Inflammatory macrophage (primary cell): ENCODE measurements at places on chromosomes 3 and 15.

DNA sequence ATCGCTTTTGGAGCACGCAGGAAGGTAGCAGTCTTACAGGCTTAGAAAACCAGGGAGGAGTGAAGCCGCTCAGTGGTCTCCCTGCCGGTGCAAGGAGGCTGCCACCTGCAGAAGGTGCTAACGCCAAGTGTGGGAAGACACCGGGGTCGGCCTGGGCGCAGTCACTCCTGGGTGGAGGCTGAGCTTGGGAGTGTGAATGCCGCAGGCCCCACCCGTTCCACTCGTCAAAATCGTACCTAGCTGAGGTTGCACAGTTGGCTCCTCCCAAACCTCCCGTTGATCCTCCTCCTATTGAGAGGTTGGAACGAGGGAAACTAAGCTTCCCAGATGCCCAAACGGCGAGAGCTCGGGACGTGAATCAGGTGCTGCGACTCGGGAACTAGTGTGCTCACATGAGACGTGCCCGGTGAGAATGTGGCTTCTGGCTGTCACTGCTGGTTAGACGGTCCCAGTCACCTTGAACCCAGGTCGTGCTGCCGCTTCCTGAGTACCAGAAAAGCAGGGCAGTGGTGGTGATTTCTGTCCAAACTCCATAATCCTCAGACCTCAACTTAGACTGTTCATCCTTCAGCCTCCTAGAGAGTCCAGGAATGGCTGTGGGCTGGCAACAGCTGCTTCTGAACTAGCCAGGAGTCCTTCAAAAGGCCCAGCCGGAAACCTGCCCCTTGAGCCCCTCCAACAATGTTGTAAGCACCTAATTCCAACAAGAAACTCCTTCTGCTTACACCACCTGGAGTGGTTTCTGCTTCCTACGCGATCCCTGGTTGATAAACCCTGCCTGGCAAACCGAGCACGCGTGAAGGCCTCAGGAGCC is 156.0 kb downstream of the XXYLT1 start:
- no peak for DNase-seq

- DNase-seq, result peak; percentile 67
These were observed 229.0 kb downstream of the ITPR1 start for GRCh38 chr3:4722103-4722502.

DNA sequence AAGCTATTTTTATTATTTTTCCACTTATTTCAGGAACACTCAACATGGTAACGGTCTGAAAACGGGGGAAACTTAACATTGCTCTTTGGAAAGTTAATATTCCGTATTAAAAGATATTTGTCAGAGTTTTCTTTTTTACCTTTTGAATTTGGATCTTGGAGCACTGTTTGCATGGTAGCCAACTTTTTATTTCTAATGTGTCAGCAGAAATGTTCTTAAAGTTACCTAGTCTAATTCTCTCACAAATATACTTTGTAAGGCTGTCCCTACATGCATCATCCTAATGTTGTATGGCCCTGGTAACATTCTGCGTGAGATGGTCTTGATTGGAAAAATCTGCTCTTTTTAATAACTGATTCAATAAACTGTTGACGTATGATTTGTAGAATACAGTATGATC is 719.5 kb downstream of the FHIT start:
- no peak for DNase-seq

GRCh38 chr15:92779874-92780273 is 120.2 kb upstream of the CHD2 start:
- DNase-seq, result no peak

DNA sequence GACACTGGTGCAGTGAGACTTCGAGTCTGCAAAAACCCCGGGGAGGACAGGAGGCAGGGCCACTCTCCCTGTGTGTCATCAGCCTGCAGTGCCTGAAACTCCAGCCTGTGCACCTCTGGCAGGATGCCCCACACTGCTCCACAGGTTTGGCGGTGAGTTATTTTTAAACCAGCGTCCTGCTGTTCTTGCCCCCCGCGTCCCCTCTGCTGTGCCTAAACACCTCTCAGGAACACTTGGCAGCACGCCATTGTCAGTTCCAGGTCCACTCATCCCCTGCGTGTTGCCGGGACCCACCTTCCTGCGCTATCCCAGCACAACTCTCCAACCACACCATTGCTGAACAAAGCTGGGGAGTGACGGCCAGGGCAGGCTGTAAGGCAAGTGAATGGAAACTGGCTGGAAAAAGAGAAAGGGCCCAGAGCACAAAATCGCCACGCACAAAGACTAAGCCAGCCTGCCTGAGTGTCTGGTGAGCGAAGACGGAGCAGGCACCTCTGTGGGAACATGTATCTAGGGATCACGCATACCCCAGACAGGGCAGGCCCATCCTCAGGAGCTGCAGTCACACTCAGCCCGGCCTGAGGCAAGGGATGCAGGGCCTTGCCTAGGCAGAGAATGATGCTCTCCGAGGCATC is 3.1 kb upstream of the PLA2G4F start:
- no peak for DNase-seq

DNA sequence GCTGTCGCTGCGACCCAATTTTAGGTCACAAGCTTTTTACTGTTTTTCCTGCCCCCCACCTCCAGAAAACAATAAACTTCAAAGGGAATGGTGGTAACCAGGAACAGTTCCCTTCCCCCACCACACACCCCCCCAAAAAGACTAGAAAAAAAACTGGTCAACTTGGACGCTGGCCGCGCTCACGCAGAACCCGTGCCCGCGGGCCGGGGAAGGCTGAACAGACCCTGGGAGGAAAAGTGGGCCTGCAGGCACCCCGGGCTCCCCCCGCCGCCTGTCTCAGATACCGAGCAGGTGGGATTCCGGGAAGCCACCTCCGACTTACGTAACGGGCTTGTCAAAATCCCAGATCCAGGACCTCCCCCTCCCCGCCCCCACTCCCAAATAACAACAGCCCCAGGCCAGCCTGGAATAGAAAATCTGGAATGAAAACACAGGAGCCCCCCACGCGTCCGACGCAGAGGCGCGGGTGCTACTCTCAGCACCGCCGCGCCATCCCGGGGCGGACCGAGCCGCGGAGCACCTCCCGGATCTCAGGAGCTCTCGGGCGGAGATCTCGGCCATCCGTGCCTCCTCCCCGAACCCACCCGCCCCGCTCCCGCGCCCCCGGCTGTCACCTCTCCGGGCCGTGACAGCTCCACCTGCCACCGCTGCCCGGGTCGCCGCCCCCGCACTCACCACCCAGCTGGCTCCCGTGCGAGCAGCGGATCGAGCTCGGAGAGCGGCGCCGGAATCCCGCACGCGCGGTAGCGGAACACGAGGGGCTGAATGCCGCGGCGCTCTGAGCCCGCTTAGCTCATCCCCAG is 557 bp downstream of the DENND4A start:
- DNase-seq, result peak; percentile 32

- DNase-seq, result peak; percentile 69
These were observed 104.0 kb downstream of the KLHL25 start for GRCh38 chr15:85690561-85691231.

- DNase-seq, result no peak
These were observed 31.0 kb downstream of the ACAP2 start for GRCh38 chr3:195411836-195412235.

GRCh38 chr15:25797511-25797935 is 65.6 kb downstream of the ATP10A start:
- DNase-seq, result no peak

DNA sequence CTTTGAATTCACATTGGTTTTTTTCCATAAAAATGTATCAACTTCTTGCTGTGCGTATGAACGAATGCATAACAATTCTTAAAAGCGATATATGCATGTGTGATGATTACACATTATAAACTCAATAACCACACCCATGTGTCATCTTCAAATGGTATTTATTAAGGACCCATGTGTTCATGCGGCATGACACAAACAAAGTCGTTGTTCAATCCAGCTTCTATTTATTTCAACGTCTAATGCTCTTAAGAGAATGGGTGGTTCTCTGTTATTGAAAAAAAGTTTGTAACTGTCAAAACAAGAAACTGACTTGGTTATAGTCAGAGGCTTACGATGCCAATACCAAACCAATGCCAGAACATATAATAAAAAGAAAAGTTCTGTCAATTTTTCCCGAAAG is 195.9 kb downstream of the FOXP1 start:
- no peak for DNase-seq

DNA sequence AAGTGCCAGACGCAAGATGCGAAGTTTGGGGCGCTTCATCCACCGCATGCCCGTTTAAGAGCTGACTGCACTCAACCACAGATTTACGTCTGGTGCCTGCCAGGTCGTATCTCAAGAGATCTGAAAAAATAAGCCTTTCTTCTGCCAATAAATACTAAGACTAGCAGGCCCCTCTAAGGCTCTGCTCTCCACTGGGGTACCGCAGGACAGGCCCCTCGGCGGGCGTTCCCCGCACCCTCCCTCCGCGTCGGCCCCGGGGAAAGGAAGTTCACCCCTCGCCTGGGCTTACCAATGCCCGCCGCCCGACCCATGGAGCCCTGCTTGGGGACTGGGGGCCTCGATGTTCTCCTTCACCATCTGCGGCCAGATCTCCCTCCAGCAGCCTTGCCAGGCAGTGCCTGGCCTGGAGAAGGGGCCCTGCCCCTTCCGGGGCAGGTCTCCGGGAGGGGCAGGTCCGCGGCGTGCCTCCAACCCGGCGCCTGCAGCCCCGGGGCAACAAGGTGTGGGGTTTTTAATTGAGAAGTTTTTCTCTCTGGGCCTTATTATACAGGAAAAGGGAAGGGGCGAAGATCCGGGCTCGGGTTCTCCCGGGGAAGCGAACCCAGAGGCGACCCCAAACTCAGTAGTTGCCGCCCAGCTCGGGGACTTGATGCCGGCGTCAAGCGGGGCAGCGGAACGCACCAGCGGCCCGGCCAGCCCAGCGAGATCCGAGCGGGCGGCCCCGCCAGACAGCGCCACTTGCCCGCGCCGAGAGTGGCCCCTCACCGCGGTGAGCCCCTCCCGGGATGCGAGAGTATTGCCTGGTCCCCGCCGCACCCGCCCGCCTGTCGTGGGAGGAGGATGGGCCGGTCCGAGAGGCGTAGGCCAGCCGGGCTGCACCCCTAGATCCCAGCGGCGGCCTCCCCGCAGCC is 735 bp downstream of the GOLGA8B start:
- DNase-seq, result peak; percentile 5

GRCh38 chr3:127328421-127328820 is 40.6 kb upstream of the PRR20G start:
- DNase-seq, result no peak

DNA sequence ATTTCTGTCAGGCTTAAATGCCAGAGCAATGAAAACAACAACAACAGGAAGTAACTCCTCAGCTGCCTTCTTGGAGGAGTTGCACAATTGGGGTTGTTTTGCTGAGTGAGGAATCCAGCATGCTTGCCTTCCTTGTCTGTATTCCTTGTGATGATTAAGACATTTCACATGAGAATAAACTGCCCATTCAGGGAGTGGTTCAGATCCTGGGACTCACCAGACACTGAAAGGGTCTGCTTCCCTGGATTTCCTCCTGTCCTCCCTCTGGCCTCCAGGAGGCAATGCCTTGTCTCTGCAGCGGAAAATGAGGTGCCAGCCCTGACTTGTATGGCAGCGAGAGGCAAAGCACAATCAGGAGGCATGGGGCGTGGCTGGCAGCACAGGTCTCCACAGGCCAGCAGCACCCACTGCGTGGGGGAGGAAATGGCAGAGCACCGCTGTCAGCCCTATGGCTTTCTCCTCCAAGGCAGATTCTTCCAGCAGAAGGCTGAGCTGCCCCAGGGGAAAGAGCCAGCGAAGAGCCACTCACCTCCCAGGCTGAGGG is 41.5 kb downstream of the RBP2 start:
- DNase-seq, result peak; percentile 83

GRCh38 chr3:13213911-13214846 is 140.9 kb upstream of the IQSEC1 start:
- no peak for DNase-seq

DNA sequence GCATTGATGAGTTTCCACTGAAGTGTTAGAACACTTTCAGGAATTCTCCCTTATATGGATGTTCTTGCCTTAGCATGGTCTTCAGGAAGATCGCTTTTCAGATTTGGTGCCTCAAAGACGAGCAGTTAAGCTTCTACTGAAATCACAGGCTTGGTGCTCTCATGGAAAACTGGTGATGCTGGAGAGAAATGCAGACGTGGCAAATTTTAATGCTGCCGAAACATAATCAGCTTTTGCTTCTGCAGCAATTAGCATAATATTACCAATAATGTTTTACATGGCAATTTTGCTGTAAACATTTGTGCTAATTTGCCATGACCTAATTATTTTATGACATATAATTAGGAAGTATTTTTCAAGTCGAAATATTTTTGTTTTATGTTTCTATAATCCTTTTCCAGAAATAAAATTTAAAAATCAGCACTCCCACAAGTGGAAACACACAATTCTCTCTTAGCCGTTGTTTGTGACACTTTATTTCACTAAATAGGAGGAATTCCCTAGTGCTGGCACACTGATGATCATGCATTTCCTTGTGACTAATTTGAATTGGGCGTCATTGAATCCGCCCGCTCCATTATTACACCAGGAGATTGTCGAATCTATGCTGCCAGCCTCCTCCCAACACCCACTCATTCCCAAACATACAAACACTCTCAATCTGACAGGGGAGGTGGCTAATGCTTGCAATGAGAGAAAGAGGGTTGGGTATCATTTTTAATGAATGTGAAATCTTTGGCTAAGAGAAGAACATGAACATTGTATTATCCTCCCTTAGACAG is 506.8 kb upstream of the PPP2R3A start:
- no peak for DNase-seq

DNA sequence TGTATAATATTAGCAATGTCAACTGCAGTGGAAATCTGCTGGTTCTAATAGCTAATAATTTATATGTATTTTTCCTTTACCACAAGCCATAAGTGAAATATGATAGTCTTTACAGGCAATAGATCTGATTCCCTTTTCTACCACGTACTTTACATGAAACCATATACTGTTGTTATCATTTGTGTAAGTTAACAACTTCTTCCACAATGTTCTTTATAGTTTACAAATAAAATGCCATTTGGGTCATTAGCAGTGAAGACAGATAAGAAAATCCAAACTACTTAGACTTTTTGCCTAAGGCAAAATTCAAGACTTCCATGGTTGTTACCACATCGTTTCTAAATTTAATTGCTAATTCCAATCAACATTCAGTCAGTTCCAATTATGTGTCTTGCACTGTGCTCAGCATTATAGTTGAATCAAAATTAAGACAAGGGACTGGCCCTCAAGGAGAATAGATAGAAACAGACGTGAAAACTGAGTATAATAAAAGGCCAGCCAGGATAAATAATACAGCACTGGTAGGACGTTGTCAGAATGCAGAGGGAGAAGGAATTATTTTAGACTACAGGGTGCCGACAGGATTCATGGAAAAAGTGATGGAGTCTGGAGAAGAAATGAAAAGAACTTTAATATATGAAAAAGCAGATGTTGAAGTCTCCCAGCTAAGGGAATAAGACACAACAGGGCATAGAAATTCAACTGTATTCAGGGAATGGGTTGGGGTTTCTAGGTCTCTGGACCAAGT is 249.8 kb downstream of the ALCAM start:
- no peak for DNase-seq

GRCh38 chr3:111810909-111811308 is 48.2 kb upstream of the PHLDB2 start:
- no peak for DNase-seq

- DNase-seq, result no peak
These were observed 36.5 kb downstream of the TGFBR2 start for GRCh38 chr3:30642849-30643361.
